ENCODE measurements at places on chromosomes 13 and 19.
A peak's percentile ranks its signal among the peaks of the same experiment; 100 is the strongest.

DNA sequence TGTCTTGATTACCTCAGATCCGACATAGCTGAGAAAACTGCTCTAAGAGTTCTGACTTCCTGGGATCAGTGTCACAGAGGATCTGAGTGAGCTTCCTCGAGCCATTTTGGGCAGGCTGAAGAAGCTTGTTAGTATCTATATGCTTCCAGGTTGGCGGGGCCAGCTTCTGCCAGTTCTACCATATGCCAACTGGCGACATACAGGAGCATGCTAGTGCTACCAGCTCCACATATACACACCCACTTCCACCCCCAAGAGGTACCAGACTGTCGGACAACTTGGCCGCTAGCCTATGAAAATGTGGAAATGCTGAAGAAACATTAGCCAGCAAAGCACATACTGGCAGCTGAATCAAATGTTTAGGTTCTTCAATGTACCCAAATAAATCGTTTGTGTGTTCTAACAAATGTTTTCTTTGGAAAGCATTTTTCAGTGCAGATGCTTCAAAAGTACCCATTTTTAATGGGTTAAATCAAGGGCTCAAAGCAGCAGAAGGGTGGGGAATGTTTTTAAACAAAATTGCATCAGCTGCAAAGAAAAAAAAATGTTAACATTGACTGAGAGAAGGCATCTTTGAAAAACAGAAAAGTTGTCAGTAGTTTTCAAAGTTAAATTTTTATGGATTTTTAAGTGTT lies 163.7 kb downstream of the KLF12 start:
- DNase-seq: no peak

GRCh38 chr19:54128796-54129616 lies 8.6 kb upstream of the CNOT3 start:
- no peak for DNase-seq

GRCh38 chr13:64234255-64234654 lies 2818.6 kb upstream of the PCDH20 start:
- no peak for DNase-seq

DNA sequence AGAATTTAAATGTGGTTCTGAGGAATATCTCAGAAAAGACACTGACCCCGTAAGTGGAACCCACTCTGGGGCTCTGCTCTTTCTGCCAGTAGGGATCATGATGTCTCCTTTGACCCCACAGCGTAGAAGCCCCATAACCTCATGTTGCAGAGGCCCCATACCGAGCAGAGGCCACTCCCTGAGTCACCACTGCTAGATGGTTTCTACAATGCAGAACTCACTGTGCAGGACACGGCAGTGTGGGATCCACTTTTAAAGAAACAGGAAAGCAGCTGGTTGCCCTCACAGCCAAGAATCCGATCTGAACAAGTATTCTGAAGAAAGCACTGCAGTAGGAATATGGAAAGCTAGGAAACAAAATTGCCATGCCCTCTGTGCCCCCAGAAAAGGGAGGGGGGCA lies 4.2 kb downstream of the SLC7A1 start:
- no peak for DNase-seq

DNA sequence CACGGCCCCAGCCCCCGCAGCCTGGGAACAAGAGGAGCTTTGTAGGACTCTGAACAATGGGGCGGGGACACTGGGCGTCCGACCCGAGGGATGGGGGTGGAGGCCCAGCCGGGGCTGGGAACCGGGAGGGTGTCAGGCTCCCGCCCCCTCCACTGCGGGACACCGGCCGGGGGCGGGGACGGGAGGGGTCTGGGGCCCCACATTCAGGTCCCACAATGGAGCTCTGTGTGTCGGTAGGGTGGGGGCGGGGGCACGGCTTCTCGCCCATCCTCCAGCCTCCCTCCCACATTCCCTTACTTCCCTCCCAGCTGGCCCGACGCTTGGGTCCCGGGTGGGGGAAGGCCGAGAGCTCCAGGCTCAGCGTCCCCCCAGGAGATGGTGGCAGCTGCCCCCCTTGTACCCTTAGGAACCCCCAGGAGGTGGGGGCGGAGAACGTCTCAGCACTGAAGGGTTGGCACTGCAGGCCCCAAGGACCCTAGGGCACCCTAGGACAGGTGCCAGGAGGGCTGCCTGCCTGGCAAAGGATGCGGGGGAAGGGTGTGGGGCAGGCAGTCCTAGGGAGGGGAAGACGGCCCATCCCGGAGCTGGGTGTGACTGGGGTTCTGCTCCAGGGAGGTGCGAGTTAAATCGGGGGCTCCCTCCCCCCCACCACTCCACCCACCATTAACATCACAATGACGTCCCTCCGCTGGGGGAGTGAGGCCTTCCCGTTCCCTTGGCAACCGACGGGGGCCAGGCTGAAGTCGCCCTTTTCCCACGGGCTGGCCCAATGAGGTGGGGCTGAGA lies 5.3 kb downstream of the TTYH1 start:
- no peak for DNase-seq

DNA sequence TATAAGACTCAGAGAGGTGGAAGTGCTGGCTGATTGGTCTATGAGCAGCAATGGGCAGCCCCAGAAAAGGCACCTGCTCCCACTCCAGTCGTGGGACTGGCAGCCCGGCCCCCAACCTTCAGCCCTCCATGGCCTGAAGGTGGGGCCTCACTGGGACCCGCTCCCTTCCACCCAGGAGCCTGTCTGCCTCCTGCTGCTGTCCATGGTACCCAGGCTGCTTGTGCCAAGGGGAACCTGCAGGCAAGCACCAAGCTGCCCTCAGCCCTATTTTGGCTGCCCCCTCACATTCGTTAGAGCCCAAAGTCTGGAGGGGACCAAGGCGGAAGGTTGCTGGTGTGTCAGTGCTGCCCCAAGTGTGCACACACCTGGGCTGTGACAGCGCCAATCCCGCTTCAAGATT lies 2304.9 kb downstream of the PCDH9 start:
- DNase-seq: no peak

GRCh38 chr13:64471916-64472315 lies 2758.2 kb downstream of the PCDH9 start:
- DNase-seq: peak; percentile 59

DNA sequence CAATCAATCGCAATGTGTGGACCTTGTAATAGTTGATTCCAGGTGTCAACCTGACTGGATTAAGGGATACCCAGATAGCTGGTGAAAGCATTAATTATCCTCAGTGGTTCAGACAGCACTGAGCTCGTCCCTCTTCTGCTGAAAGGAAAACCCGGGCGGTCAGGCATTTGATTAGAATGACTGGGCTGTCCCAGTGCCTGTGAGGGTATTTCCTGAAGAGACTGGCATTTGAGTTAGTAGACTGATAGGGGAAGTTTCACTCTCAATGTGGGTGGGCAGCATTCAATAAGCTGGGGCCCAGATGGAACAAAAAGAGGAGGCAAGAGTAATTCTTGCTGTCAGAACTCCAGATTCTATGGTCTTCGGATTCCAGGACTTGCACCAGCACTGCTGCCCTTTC lies 31.9 kb downstream of the KPNA3 start:
- no peak for DNase-seq

DNA sequence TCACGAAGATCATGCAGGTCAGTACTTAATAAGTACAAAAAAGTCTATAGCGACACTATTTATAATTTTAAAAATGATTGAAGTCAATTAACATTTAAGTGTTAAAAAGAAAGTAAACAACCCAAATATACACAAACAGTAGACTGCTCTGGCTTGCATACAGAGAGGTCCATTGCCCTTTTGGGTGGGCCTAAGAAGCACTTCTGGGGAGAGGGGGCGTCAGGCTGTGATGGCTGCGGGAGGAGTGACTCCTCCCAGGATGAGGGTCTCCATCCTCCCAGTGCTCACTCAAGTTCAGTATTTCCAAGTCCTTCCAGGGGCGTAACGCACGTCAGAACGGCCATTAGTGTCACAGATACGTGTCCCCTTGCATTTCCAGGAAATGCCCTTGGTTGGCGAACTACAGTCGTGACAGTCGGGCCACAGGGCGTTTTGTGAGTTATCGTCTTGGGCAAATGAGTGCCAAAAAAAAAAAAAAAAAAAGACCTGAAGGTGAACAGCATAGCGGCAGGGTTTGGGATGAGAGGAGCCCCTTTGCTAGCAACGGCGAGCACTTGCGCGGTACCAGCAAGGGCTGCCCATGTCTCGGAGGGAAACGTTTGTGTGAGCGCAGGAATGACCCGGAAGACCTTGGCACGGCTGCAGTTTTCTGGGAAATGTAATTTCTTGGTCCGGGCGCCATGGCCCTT lies at the start of gene SCGB2B2:
SCGB2B2 (minus strand) TSS at position 463 of the 689 bp plus-strand sequence. CDS start 82,596 bp downstream, outside the sequence.
- DNase-seq: peak; percentile 82

- DNase-seq: no peak
These were observed 13.0 kb upstream of the SIGLEC11 start for GRCh38 chr19:49973987-49974386.

DNA sequence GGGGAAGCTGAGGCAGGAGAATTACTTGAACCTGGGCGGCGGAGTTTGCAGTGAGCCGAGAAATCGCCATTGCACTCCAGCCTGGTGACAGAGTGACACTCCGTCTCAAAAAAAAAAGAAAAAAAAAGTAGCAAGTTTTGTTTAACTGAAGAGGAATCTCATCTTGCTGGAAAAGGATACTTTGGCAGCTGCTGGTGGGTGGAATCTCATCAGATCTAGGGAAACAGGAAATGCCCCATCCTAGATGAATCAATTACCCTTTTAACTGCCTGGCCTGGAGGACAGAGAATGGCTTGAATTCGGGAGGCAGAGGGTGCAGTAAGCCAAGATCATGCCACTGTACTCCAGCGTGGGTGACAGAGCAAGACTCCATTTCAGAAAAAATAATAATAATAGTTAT lies 8.4 kb downstream of the ZNF320 start:
- no peak for DNase-seq

GRCh38 chr13:110310541-110311442 lies 3.7 kb downstream of the COL4A2 start:
- DNase-seq: no peak
